Stimulated activated CD8-positive, alpha-beta memory T cell treated with anti-CD3 and anti-CD28 coated beads, Interleukin-2, amount 100 ng/mL, for 1 hour (primary cell): ENCODE measurements at places on chromosomes 6 and 20.

DNA sequence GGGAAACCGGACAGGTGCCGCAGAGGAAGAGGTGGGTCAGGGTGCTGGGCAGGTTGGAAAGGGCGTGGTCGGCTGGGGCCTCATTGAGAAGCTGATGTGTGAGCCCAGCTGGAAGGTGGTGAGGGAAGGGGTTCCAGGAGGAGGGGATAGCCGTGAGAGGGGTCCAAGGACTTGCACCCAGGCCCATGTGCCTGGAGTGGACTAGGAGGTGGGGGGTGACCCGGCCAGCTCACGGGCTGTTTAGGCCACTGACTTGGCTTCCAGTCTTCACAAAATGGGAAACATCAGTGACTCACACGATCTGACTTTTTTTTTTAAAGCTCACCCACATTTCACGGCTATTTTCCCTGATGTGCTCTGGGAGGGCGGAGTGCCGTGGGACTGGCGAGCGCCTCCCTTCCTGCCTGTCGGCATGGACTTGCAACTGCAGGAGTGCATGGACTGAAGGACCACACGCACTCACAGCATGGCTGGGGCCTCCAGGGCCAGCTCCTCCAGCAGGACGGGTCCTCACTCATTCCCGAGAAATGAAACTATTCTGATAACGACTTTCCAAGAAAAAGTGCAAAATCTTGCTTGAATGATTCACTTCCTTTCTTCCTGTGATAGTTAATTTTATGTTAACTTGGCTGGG, 13.5 kb upstream of the PDE10A start:
- DNase-seq = no peak

- no peak for DNase-seq
Measured at GRCh38 chr6:6395581-6396197, 75.2 kb upstream of the F13A1 start.

GRCh38 chr20:31916708-31917107, 35.1 kb downstream of the PDRG1 start:
- DNase-seq = no peak

DNA sequence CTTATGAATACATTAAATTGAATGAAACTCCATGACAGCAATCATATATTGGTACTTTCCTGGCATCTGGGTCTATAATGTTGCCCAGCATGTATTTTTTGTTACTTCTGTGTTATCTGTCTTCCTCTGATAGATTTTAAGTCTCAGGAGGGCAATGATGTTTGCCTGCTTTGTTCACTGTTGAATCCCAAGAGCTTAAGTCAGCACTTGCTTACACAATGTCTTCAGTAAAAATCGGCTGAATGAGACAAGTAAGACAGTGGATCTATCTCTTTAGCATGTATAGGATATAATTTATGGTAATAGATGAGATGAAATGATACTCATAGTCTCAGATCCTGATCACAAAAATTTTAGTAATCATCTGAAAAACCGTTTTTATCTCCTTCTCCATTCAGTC, 1034.9 kb upstream of the EPHA7 start:
- DNase-seq = no peak

DNA sequence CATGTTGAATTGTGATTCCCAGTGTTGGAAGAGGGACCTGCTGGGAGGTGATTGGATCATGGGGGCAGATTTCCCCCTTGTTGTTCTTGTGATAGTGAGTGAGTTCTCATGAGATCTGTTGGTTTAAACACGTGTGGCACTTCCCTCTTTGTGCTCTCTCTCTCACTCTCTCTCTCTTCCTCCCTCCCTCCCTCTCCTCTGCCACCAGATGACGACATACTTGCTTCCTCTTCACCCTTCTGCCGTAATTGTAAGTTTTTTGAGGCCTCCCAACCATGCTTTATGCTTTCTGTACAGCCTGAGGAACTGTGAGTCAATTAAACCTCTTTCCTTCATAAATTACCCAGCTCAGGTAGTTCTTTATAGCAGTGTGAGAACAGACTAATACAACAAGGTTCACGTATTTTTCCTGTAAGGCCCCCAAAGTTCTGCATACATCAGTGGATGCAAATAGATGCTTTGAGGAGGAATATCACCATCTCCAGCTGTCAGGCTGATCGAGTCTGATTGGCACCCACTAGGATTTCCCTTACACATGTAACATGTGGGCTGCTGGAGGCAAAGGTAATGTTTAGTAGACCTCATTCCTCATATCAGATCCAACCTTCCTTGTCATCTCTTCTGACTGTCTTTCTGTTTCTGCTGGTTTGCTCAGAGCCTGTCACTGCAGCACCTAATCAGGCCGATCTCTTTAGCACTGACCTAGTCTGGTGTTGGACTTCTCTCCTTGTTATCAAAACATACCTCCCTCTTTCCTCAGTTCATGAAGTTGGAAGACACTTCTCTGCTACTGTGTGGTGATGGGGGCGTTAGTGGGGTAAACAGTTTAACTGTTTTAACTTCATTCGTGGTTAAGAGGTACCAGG, 54.3 kb upstream of the BACH2 start:
- DNase-seq = peak; percentile 4

DNA sequence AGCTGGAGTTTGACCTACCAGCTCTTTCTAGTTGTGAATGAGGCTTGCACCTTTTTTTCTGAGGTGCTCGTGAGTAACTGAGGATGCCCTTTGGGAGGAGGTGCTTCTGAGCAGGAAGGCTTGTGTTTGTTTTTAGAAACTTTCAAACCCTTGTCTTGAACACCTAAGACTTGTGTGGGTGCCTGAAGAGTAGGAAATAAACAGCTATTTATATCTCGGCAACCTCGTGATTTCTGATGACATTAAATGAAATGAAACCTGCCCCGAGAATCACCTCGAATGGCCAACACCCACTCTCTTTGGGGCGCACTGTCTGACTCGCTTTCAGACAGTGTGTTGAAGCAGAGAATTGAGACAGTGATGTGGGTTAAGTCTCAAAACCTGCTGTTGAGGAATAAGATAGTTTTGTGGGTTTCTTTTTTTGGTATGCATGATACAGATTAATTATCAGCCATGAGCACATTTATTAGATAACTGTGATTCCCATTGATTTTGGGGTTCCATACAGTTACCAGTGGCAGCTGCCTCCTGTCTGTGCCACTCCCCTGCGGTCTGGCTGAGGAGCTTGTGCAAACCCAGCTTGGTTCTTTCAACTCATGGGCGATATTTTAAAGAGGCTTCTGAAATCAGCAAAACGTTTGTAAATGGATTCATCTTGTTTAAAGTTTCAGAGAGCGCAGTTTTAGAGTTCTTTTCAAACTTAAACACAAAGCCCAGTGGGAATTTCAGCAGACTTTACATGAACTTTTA, 8.4 kb downstream of the IRF4 start:
- no peak for DNase-seq

- DNase-seq = no peak
Measured at GRCh38 chr6:79463621-79464050, 73.6 kb downstream of the LCA5 start.

DNA sequence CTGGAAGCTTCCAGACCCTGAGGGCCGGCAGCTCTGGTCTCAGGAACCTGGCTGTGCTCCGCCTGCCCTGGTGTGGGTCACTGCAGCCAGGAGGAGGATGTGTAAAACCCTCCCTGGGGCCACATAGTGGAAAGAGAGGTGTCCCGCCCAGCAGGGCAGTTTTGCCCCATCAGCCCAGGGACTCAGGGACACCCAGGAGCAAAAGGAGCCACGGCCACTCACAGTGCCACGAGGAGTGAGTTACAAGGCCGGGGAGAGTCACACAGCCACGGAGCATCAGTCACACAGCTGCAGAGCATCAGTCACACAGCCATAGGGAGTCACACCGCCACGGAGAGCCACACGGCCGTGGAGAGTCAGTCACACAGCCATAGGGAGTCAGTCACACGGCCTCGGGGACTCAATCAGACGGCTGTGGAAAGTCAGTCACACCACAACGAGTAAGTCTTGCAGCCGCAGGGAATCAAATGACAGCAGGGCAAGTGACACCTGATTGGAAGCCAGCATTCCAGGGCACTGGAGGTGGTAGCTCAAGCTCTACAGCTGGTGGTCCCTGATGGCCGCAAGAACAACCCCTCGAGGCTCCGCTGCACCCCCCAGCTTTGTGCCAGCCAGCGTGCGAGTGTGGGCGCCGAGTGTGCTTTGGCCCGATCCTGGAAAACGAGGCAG, 60.9 kb downstream of the DLL1 start:
- DNase-seq = no peak

- DNase-seq = no peak
Measured at GRCh38 chr20:34663213-34663943, 13.5 kb downstream of the PIGU start.

GRCh38 chr20:11227602-11228001, 553.8 kb upstream of the JAG1 start:
- no peak for DNase-seq

GRCh38 chr6:152170702-152171667, 363.5 kb downstream of the ESR1 start:
- no peak for DNase-seq

GRCh38 chr20:51643390-51643789, 100.9 kb upstream of the NFATC2 start:
- DNase-seq = no peak

DNA sequence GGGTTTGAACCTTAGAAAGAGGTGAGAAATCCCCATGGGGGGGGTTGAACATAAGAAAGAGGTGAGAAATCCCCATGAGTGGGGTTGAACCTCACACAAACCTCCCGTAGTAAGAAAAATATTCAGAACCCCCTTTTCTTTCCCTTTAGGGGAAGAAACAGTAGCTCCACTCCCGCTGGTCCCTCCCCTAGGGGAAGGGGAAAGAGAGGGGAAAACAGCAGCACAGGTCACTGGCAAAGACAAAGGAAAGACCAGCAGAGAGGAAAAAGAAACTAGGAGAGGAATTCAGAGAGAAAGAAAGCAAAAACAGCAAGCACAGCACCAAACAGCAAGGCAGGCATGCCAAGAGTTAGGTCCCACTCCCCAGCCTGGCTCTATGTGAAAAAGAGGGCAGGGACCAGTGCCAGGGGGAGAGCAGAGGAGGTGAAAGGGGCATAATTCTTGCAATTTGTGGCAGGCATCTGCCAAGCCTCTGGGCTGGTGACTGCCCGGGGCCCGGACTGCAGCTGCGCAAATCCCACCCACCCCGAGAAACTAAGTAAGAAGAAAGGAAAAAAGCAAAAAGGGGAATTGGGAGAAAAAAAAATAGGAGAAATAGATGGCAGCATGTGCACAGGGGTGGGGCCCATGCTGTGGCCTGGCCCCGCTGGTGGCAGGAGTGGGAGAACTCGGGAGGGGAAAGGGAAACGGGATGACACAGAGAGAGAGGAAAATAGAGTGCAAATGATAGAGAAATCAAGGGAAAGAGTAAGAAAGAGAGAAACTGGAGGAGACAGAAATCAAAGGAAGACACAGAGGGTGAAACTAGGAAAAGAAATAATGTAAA, 15.1 kb upstream of the GOPC start:
- DNase-seq = no peak
